ENCODE measurements at places on chromosomes 11 and 22.

DNA sequence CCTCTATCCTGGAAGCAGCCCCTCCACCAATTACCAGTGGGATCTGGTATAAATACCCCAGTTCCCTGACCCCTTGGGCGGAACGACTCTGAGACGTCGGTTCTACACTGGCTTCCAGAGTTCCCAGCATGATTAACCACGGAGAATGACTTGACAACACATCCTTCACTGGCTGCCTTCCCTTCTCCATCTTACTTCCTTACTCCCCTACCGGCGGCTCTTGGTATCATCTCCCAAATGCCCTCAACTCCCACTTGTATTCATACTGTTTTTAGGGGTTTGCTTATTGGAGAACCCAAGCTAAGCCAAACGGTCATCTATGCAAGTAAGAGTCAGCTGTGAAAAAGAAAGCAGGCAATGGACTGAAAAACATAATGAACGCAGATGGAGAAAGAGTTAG, 56.1 kb downstream of the APOL3 start:
- DNase-seq, result no peak

- DNase-seq, result no peak
Observed at GRCh38 chr11:133388260-133388659, 144.0 kb downstream of the OPCML start.

DNA sequence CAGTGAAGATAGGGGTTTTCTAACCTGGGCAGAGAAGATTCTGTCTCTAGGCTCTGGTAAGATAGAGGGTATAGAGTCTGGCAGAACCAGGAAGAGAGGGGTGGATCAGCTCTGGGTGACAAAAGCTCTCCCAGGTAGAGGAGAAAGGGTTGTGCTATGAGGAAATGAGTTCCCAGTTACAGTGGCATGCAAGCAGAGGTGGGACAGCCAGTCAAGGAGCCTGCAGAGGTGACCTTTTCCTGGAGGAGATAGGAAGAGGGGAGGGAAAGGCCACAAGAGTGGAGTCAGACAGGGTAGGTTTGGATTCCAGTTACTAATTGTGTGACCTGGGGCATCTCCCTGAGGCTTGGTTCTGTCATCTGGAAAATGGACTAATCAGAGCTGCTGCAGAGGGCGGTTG, 3.4 kb upstream of the CAPN5 start:
- no peak for DNase-seq

DNA sequence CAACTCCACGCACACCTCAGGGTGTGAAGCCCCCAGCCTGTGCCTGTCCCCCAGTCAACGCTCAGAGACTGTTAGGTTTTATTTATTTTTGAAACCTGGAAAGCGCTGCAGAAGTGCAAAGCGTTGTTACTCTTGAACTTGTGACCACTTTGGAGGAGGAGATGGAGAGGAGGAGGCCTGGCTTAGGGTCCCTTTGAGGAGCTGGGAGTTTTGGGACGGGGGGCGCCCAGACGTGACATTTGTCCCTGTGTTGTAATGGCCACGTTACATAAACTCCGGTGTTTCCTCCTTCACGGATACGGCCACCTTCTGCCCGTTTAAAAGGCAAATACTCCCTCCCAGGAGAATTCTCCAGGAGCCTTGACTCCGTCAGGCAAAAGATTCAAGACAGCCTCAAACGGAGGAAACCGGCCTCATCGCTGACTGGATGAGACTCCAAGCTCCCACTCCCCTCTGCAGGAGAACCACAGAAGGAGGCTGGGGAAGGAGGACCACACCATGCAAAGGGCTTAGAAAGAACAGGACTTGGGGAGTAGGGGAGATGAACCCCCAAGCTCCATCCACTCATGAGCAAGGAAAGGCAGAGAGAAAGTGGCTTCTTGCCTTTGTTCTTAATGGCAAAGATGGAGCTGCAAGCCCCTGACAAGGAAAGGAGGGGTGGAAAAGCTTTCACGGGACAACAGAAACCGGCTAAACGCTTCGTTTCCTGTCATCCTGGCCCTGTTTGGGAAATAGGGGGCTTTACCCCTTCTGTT, 630 bp downstream of the PIK3IP1 start:
- DNase-seq, result no peak

Measured in stimulated activated CD8-positive, alpha-beta memory T cell treated with anti-CD3 and anti-CD28 coated beads, Interleukin-15, amount 100 ng/mL, for 1 hour (primary cell).